ENCODE measurements at places on chromosomes 4 and X.

- no peak for DNase-seq
Measured at GRCh38 chrX:45445745-45446412, 245.2 kb upstream of the DIPK2B start.

DNA sequence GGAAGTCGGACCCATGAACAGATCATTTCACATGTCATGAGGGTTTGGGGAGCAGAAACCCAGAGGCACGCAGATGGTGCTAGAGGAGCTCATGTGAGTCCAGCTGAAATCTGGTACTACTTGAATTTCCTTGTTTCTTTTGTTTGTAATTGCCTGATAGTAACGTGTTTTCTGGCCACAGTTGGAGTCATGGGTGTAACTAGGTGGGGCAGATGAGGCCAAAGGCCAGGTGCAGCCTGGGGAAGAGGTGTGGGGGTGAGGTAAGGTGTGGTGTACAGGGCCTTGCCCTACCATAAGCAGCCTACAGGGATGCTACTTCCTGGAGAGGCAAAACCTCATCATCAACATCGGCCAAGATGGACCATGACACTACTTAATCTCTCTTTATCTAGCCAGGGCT is 271.4 kb downstream of the PTTG2 start:
- no peak for DNase-seq

GRCh38 chr4:153637201-153637600 is 46.9 kb upstream of the TLR2 start:
- DNase-seq: no peak

- no peak for DNase-seq
Measured at GRCh38 chr4:175405961-175406360, 406.1 kb downstream of the GPM6A start.

DNA sequence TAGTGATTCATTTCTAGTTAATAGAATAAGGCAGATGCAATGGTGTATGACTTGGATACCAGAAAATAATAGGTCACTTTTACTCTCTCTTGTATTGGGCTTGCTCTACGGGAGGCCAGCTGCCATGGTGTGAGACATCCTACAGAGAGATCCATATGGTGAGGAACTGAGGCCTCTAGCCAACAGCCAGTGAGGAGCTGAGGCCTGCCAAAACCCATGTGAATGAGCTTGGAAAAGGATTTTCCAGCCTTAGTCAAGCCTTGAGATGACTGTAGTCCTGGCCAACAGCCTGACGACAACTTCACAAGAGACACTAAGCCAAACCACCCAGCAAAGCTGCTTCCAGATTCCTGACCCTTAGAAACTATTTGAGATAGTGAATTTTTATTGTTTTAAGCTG is 1300.2 kb downstream of the RAPGEF2 start:
- no peak for DNase-seq

DNA sequence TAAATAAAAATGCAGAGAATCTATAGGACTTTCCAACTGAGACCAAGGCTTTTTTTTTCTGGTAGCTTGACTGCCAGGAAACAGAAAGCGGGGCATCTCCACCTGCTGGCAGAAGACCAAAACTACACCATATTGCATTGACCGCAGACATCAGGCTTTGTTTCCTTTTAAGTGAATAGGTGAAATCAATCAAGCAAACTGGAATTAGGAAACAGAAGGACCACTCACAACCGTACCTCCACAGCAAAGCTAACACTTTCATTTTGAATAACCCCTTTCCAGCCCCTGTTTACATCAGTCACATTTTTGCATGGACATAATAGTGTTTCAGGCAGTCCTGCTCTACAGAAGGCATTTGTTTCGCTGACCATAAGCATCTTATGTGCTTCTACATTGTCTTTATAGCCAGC is 218.2 kb downstream of the IDS start:
- DNase-seq: peak; percentile 1

GRCh38 chr4:10006231-10006600 is 15.1 kb downstream of the SLC2A9 start:
- no peak for DNase-seq

DNA sequence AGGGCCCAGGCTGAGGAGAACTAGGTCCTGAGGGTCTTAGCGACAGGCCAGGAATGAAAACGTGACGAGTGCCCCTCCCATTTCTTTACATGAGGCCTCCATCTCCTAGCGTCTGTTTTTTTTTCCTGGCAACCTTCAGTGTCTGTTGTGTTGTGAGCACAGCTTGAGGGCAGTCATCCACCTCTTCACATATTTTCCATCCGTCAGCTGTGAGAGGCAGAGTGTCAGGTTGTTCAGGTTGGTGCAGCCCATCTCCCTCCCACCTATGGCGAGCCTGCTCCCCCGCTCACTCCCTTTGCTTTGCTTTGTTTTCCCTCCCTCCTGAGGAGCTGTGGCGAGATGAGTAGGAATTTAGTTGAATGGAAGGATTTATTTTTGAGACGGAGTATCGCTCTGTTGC is 51.7 kb upstream of the CHRNA9 start:
- no peak for DNase-seq

DNA sequence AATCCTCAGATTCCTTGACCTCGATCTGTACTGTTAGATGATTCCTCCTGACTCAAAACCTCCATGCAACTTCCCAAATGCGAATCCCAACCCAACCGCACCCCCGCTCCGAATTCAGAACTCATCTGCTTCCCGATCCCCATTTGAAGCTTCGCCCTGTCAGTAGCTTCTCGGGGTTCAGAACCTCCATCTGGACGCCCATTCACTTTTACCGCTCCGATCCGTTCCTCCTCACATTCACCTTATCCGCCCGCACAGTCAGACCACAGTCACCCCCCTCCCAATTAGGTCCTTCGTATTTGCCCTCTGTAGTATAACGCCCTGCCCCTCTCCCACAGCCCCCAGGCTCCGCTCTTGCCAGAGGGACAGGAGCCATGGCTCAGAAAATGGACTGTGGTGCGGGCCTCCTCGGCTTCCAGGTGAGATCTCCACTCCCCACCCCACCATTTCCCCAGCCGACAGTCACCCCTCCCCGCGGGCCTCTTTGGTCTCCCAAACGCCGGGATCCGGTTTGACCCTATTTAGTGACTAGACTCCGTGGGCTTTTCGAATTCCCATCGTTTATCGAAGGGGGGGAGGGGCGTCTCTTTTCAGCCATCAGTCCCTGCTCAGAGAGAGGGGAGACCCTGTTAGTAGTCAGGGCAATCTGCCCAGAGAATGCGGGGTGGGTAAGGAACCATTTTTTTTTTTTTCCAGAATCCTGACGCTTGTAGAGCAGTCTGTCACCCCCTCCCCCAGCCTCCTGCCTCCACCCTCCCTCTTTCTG is 691 bp downstream of the MAGED1 start:
- peak; percentile 60 for DNase-seq

GRCh38 chr4:3240936-3241522 is 7.9 kb upstream of the MSANTD1 start:
- no peak for DNase-seq

- DNase-seq: no peak
Measured at GRCh38 chr4:36747277-36748129, 466.1 kb downstream of the DTHD1 start.

DNA sequence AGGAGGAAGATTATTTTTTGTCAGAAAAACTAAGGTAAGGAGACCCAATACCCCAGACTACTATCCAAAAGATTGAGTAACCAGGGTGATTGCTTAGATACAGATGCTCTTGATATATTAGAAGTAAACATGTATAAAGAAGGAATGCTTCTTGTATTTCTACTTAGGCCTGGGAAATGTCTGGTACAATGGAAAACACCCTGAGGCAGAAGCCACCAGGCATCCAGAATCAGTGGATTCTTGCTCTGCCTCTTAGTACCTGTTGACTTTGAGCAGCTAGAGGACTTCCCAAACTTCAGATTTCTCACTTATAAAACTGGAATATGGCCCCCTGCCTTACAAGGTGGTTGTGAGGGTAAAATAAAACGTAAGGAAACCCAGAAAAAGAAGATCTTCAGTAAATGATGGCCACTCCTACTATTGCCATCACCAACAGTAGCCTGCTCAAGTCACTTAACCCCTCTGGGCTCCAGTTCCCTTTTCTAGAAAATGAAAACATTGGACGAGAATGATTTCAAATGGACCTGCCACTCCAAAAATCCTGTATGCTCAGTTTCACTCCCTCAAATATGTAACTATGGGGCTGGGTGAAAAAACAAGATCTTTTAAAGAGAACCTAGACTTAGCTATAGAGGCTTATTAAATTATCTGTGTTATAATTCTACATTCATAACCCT is 56.6 kb downstream of the AMELX start:
- no peak for DNase-seq

- no peak for DNase-seq
Measured at GRCh38 chr4:25667931-25668557, 12.4 kb downstream of the SLC34A2 start.

GRCh38 chr4:139619644-139620043 is 46.0 kb upstream of the MGST2 start:
- no peak for DNase-seq

DNA sequence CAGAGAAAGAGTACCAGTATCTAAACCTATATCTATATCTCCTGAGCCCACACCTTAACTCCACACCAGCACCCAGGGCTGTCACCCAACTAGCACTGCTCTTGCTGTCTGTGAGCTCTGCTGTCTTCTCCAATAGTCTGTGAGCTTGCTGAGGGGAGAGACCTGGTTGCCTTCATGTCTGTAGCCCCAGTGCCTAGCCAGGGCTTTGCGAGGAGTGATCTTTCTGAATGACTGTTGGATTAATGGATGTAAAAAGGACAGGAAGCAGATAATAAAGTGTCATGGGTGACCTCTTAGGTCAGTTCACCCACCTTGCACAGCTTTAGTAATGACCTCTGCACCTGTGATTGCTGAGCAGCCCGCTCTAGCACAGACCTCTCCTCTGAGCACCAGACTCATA is 30.5 kb downstream of the CNGA2 start:
- DNase-seq: no peak

- no peak for DNase-seq
Measured at GRCh38 chr4:2913168-2913567, 50.0 kb downstream of the NOP14 start.

DNA sequence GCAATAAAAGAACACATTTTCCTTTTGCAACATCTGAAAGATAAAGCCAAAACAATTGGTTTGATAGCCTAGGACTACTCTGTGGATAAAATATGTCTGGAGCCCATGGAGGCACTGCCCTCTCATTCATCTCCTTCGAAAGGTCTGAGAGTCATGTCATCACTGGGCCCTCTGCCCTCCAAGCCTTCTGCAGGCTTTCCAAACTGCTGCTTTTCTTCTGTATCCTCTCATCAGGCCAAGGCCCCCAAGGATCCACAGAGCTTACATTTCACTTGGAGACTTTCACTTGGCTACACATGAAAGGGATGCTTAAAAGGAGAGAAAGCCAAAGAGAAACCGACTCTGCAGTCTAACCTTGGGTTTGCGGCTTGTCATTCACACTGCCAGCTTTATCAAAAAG is 109.9 kb downstream of the SH3RF1 start:
- DNase-seq: no peak

GRCh38 chr4:127364397-127364796 is 268.4 kb upstream of the INTU start:
- no peak for DNase-seq
